NCI-H345 (cell line): ENCODE measurements at places on chromosomes 11 and 22.

DNA sequence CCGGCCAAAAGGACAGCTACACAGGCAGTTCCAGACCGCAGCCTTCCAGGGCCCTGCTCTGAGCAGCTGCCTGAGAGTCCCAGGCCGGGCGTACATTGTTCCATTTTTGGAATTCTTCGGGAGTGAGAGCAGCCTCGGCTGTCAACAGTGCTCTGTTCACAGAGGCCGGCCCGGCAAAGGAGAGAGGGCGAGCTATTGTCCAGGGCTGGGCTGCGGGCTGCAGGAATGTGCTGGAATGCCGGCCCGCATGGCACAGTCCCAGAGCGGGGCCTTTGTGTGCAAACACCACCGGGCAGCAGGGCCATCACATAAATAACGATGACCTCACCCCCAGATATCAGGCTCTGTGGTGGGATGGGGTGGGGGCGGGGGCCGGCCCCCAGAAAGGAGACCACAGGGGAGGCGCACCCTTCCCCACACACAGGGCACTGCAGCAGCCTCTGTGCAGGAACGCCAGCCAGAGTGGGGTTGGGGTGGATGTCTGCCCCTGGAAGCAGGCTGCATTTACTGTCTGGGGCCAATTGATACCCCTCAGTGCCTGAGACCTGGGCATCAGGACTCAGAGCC lies 15.8 kb downstream of the LINC01488 start:
- DNase-seq, result no peak

DNA sequence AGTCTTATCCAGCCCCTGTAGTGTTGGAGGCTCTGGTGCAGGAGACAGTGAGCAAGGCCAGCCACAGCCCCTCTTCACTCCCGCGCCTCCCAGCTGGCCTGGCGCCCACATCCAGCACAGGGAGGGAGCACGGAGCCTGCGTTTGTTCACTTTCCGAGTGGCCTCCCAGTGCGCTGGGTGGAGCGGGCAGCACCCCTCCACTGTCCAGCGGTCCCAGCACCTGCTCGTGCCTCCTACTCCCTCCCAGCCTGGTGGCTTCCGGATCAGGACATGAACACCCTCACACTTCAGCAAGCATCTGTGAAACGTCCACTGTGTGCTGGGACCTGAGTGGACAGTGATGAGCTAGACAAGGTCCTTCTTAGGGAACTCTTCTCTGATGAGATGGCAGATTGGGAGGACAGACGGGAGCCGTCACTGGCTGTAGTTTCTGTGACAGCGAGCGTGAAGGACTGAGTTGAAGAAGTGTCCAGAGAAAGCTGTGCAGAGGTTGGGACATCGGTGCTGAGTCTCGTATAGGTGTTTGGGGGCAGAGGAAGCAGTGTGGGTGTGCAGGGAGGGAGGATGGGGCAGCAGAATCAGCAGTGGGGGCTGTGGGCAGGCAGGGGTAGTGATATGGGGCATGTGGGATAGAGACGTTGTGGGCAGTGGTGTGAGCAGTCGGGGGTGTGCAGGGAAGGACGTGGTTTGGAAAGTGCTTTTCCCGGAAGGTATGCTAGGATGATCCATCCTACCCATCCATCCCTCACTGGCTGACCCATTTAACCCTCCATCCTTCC lies 256.8 kb downstream of the TBC1D22A start:
- no peak for DNase-seq

- DNase-seq, result no peak
These were observed 594 bp downstream of the NRXN2 start for GRCh38 chr11:64722141-64723065.

DNA sequence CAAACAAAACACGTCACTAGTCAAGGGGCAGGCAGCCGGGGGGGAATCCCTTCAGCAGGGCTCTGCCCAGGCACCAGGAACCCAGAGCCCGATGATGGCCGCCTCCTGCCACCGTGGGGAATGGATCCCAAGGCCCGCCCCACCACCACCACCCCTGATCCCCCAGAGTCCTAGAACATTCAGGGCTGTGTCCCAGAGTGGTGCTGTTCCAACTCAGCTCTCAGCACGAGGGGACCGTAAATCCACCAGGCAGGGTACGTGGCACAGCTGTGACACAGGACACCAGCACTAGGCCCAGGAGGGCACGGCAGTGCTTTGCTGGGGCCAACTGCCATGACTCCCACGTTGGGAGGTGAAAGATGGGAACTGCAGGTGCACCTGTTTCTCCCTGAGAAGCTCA lies 29.6 kb downstream of the ANO1 start:
- no peak for DNase-seq

GRCh38 chr11:77596626-77597025 lies 6.9 kb downstream of the AQP11 start:
- DNase-seq, result no peak

GRCh38 chr11:92224407-92225124 lies at the start of gene FAT3:
Gene FAT3, plus strand, starts transcription at chr11:92224818. Its CDS starts 127,295 bp downstream, at chr11:92352113.
- peak; percentile 79 for DNase-seq
